Neural progenitor cell (in vitro differentiated cells): ENCODE measurements at places on chromosomes 16 and 17. TPM values are rescaled to one million over a fixed set of nuclear protein-coding genes. Genes with fewer than 3 reads are reported as not detected.
A peak's percentile ranks its signal among the peaks of the same experiment; 100 is the strongest.

DNA sequence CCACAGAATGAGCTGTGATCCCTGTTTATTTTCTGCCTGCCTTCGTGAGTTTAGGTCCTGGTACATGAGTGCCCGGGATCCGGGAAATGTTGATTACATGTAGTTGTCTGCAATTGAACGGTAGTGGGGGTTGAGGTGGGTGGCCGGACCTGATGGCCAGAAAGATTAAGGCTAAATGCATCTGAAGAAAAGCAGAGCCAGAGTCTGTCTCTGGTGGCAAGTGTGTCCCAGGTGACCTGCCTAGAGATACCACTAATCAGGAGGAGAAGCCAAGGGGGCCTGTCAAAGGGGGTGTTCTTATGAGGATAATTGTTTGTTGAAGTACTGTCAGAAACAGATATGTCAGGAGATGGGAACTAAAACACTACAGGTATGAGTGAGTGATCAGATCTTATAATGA lies 154.0 kb upstream of the ASIC2 start:
- no peak for DNase-seq

- DNase-seq, result peak; percentile 89
Measured at GRCh38 chr17:78933959-78934568, 8.9 kb upstream of the TIMP2 start.

GRCh38 chr16:17403859-17404545 lies 66.8 kb downstream of the XYLT1 start:
- no peak for DNase-seq

- no peak for DNase-seq
Measured at GRCh38 chr17:6045621-6046357, 24.4 kb upstream of the WSCD1 start.

DNA sequence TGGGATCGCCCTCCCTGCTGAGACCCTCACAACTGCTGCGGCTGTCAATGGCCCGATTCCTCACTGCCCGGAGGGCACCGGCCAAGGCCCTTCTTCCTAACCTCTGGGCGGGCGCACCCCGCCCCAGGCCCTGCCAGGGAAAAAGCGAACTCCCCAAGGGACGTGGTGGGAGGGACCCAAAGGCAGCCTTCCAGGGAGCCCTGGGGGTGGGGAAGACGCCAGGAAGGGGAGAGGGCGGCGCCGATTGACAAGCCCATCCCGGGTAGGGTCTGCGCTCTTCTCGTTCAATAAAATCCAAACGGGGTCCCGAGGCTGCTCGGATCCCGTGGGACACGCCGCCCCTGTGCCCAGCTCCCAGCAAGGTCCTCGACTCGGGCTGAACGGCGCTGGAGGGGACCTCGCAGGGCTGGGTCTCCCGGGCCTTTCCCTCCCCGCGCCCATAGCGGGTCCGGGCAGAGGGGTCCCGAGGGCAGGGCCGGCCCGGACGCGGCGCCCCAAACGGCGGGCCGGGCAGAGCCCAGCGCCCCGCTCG lies 416 bp downstream of the KIFC3 start:
- peak; percentile 43 for DNase-seq

The SOCS1 gene
- 1.6 and 7.3 TPM in 2 replicates for total RNA-seq

DNA sequence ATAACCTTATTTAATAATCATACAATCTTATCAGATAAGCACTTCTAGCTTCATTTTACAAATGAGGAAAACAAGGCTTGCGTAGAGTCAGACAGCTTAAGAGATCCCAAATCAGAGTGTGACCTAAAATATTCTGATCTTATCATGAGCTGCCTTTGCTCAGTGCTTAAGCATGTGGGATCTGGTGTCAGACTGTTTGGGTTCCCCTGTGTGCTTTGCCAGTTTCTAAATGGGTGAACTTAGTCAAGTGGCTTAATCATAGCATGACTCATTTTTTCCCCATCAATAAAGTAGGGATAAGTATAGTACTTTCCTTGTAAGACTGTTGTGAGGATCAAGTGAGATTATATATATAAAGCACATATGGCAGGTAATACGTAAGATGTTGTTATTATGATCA lies 612.6 kb upstream of the C16orf82 start:
- no peak for DNase-seq
